ENCODE measurements at places on chromosomes 16 and 17.

- no peaks in the 10 kb centered on the region for H3K27me3 ChIP-seq
- no peak for DNase-seq
- peaks cover 23% of the 10 kb centered on the region for H3K4me1 ChIP-seq
- H3K4me3 ChIP-seq: peak overlapping the region; percentile 47
Observed at GRCh38 chr17:17041018-17041521, 1.2 kb upstream of the MPRIP start.

GRCh38 chr16:53784291-53784690 lies 80.3 kb downstream of the FTO start:
- no peak overlapping the region for H3K4me3 ChIP-seq
- H3K36me3 ChIP-seq: no peaks in the 10 kb centered on the region
- no peaks in the 10 kb centered on the region for H3K27me3 ChIP-seq
- peaks cover 39% of the 10 kb centered on the region for H3K4me1 ChIP-seq
- DNase-seq: no peak

DNA sequence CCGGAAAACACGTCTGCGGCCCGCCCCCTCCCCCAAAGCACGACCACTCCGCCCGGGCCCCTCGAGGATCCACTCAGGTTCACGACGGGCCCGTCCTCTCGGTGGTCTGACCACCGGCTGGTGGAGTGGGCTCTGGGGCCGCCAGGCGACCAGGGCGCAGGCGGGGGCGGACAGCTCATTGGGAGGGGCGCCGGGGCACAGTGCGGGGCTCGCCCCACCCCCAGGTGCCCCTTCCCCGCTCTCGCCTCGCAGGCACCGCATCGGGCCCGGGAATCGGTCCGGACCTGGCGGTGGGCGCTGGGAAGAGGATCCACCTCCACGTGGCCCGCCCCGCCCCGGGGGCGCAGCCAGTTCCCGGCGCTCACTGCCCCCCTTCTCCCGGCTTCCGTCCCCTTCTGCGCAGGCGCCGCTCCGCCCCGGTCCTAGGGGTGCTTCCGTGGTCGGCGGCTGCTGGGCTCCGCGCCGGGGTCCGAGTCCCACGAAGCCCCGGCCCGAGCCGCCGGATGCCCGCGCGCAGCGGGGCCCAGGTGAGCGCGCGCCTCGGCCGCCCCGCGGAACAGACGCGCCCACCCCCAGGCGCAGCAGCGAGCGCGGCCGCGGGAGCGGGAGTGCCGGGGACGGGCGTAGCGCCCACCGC lies at the start of gene MPG:
Gene MPG (plus strand): TSS at position 419 of the 637 bp plus-strand sequence. CDS start 85 bp downstream, at position 504.
- H3K27ac ChIP-seq: peak within 1 kb of the TSS; percentile 86
- H3K4me1 ChIP-seq: peaks cover 48% of the 10 kb centered on the region
- no peaks in the 10 kb centered on the region for H3K27me3 ChIP-seq
- DNase-seq: no peak
- no peaks in the 10 kb centered on the region for H3K36me3 ChIP-seq

DNA sequence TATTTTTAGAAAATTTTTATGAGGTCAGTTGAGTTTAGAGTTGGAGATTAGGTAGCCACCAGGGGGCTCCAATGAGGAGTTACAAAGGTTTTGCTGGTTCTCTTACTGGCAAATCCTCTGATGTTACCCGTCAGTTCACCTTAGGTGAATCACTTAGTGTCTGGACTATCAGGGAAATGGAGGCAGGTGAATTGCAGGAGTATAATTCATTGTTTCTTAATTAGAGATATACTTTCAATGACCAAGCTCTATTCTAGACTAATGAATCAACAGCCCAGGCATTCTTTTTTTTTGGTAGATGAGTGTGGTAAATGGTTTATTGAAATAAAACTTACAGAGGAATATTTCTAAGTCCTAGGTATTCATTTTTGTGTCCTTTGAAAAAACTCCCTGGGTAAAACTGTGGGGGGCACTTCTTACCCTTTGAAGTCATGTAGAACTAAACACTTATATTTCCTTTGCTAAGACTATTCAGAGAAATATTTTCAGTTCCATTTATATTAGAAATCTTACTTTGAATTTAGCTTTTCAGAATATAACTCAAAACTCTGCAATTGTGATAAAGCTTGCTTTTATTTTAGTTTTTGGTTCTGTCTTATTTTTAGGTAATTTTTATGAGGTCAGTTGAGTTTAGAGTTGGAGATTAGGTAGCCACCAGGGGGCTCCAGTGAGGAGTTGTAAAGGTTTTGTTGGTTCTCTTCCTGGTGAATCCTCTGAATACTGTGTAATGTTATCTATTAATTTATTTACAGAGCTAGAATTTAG lies 17.7 kb downstream of the PSMD11 start:
- H3K4me3 ChIP-seq: no peak overlapping the region
- no peak for DNase-seq
- H3K4me1 ChIP-seq: no peaks in the 10 kb centered on the region
- H3K36me3 ChIP-seq: peaks cover 27% of the 10 kb centered on the region
- H3K27me3 ChIP-seq: no peaks in the 10 kb centered on the region

DNA sequence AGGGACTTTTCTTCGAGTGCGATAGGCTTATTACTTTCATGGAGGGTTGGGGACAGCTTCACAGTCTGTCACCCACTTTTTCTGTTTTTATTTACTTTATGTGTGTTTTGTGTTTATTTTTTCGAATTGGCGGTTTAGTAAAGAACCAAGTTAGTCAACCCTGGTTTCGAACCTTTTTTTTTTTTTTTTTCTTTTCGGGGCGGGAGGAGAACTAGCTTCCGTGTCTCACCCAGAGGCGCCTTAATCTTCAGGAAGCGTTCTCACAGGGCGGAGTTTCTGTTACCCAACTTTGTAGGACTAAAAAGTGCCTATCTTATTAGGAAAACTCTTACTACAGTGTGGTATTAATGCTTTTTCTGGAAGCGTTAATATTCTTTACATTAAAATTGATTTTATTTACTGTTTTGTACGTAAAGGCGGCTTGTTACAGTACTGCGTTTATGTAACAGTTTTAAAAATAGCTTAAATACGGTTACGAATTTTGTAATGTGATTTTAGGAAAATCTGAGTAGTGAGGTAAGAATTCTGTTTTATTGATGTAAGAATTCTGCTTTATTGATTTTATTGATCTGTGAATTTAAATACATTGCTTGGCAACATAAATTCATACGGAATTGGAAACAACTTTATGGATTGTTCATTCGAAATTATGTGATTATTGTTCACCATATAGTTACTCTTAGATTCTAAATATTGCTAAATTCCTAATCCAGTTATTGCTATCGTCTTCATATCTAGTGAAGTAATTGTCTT lies 885 bp downstream of the ZNF207 start:
- DNase-seq: peak; percentile 43
- peak overlapping the region; percentile 96 for H3K27ac ChIP-seq
- H3K36me3 ChIP-seq: peaks cover 15% of the 10 kb centered on the region

GRCh38 chr16:64171632-64172031 lies 950.2 kb downstream of the CDH11 start:
- H3K27me3 ChIP-seq: no peaks in the 10 kb centered on the region
- H3K4me3 ChIP-seq: no peak overlapping the region
- H3K27ac ChIP-seq: no peak overlapping the region

DNA sequence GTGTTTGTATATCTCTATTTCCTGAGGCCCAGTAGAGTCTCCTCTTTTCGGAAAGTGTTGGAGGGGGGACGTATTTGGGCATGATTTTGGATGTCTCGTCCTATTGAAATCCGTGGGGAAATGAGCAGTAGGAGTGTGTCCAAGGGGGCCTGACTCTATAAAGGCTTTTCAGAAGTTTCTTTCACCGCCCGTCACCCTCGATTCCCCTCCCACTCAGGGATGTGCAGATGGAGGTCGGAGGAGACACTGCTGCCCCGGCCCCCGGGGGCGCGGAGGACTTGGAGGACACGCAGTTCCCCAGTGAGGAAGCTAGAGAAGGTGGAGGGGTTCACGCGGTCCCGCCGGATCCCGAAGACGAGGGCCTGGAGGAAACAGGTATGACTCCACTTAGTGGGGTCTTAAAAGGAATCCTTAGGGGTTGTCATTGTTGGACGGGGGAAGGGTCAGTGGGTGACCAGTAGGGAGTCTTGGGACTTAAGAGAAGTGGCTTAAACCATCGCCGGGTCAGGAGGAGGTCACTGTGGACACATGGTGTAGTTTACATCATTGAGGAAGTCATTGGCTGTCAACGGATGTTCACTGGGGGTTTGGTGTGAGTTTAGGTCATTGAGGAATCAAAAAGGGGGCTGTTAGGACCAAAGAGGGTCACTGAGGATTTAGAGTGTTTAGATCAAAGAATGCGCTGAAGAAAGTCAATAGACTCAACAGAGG lies 424 bp downstream of the MON1B start:
- H3K4me1 ChIP-seq: 0 out of 2 replicates have a peak, but pooled peaks cover 6% of the 10 kb centered on the region
- no peak for DNase-seq
- H3K4me3 ChIP-seq: peak overlapping the region; percentile 98
- peaks cover 9% of the 10 kb centered on the region for H3K36me3 ChIP-seq
- peak overlapping the region; percentile 91 for H3K27ac ChIP-seq

DNA sequence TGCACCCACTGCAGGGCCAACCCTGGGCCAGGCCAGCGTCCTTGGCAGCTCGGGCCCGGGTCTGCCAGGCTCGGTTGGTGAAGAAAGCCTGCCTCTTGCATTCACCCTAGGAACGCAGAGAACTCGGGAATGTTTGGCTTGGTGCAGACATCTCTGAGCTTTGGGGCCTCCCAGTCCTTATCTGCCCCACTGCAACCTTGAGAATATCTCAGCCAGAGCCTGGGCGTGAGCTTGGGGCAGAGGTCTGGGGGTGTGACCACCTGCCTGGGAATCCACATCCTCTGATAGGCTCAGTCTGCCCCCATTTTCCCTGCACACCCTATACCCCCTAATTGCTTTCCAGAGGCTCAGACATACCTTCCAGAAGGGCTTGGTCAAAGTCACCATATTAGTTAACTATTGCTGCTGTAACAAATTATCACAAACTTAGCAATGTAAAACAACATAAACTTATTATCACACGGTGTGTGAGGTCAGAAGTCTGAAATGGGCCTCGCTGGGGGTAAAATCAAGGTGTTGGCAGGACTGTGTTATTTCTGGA lies 30.7 kb upstream of the ZNF423 start:
- no peak overlapping the region for H3K27ac ChIP-seq
- no peak for DNase-seq
- no peaks in the 10 kb centered on the region for H3K4me1 ChIP-seq
- H3K4me3 ChIP-seq: no peak overlapping the region

DNA sequence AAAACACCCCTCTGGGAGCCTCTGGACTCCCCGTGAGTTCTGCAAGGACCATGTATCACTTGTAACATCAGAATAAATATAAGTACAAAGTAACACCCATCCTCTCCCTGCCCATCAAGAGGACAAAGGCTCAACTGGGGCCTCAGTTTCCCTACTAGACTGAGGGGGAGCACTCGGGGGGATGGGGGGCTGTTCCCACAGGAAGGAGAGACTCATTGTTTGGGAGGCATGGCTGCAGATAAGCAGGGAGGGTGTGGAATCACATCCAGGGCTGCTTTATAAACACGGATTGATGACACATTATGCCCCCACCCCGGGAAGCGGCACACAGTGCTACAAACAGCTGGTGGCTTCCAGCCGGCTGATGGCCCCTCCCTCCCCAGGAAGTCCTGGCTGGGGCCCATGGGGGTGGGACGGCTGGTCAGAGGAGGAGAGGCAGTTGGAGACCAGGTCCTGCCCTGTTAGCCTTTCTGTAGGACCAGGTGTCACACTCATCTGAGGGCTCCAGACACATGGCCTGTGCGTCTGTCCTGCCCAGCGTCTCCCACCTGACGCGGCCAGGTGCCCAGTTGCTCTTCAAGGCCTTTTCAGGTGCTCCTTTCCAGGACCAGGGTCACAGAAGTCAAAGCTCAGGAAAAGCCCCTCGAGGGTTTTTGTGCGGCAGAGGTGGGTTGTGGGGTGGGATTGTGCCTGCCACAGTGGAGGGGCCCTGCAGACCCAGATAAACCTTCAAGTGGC lies 1.3 kb upstream of the MPG start:
- H3K27ac ChIP-seq: peak overlapping the region; percentile 82
- no peaks in the 10 kb centered on the region for H3K36me3 ChIP-seq
- peaks cover 46% of the 10 kb centered on the region for H3K4me1 ChIP-seq
- no peak for DNase-seq
- no peaks in the 10 kb centered on the region for H3K27me3 ChIP-seq

GRCh38 chr16:17939122-17939536 lies 397.4 kb downstream of the NPIPA8 start:
- H3K4me3 ChIP-seq: no peak overlapping the region
- no peaks in the 10 kb centered on the region for H3K4me1 ChIP-seq
- no peak overlapping the region for H3K27ac ChIP-seq
- DNase-seq: no peak
- H3K36me3 ChIP-seq: no peaks in the 10 kb centered on the region

Data from Panc1 (cell line).